Stimulated activated CD4-positive, alpha-beta T cell treated with anti-CD3 and anti-CD28 coated beads, Interleukin-2, amount 100 ng/mL, for 48 hours (primary cell): ENCODE measurements at places on chromosomes 6 and 20.

GRCh38 chr6:41921712-41921998, 356 bp downstream of the BYSL start:
- DNase-seq: no peak

- DNase-seq: no peak
These were observed 40.5 kb downstream of the TGM6 start for GRCh38 chr20:2421247-2421646.

DNA sequence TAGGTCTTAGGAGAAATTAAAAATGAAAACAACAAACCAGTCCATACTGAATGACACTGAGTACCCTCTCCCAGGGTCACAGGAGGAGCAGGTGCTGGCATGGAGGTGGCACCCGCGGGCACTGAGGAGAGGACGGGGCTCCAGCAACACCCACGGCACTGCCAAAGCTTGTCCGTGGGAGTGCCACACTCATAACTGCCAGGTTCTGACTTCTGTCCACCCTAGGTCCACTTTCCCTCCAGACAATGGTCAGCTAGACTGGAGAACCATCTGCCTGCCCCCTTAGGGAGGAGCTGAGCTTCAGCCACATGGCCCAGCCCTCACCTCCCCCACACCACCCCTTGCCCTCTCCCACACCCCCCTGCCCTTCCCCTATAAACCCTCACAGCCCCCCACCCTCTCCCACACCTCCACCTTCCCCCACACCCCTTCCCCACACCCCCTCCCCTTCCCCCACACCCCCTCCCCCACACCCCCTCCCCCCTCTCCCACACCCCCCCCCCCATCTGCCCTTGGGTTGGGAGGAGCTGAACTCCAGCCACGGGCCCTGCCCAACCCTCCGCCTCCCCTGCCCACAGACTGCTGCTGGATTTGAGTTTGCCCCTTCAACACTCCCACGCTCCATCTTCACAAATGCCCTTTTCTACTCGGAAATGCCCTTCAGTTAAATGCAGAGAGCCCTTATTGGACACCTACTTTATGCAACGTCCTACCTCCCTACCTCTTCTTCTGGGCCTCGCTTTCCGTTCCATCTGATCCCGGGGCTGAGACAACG, 129.6 kb downstream of the TAF4 start:
- DNase-seq: no peak

DNA sequence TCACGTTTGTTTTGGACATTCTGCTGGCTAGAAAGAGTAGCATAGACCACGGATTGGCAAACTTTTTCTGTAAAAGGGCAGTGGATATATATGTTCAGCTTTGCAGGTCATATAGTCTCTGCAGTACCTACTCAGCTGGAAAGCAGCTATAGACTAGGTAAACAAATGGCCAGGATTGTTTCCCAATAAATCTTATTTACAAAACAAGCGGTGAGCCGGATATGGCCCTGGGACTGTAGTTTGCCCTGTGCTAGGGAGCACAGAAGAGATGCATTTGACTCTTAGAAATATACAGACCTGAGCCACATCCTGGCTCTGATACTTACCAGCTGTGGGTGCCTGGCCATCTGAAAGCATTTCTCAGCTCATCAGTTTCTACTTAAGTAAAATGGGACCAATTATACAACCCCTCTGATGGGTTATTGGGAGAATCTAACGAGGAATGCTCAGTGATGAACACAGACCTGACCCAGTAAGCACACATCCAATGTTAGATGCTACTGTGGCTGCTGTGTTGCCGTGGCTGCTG, 120.7 kb downstream of the TSHZ2 start:
- no peak for DNase-seq

GRCh38 chr6:169885131-169885530, 133.7 kb downstream of the ERMARD start:
- no peak for DNase-seq

- no peak for DNase-seq
These were observed 95.7 kb downstream of the COL21A1 start for GRCh38 chr6:56151609-56152224.

- no peak for DNase-seq
These were observed 133.9 kb downstream of the KCNQ5 start for GRCh38 chr6:72755752-72756151.

- no peak for DNase-seq
These were observed 159.1 kb downstream of the QKI start for GRCh38 chr6:163573503-163574179.

DNA sequence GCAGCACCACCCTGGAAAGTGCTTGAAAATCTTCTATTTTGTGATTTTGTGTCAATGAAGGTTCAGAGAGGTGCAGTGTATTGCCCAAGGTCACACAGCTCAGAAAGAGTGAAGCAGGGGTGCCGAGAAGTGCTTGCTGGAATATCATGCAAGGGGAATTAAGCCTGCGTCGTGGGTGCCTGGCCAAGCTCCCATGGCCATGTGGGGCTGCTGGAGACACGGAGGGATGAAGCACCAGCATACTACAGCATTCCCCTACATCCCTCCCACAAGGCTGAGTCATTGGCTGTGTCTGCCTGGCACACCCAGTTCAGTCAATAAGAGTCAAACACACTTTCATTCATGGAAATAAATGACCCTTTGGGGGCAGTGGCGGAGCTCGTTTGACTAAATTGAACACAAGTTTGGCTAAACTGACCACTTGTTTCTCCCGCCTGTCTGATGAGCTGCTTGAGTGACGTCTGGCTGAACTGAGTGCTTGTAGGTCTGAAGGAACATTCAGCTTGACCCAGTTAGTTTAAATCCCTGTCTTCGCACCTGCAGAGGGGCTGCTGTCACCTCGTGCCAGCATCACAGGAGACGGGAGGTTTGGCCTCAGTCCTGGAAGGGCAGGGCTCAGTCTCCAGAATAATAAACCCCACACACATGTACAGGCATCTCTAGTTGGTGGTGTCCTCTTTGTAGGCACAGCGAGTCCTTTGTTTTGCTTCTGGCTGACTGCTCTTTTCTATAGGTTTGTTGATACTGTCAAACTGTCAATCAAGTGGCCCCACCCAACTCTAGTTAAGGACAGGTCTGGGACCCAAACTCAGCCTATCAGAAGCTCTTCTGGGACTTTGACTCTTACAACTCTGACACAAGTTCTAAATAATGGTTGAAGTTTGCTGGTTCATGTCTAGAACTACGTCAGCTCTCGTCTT, 8.4 kb upstream of the TGM2 start:
- DNase-seq: no peak

DNA sequence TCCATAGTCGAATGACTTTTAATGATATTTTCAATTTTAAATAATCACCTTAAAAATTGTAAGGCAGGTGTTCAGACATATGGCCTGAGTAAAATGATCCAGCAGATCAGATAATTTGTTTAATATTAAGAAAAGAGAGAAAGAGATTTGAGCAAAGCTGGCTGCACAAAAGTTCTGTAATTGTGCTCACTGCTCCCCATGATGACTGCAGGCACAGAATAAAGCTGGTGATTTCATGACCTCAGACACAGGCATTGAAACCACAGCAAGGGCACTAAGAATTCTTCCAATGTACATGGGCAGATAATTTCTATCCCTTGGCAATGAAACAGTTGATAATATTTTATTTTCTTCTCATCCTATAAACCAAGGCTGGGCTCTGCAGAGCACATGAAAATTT, 553.1 kb downstream of the NKAIN2 start:
- no peak for DNase-seq

DNA sequence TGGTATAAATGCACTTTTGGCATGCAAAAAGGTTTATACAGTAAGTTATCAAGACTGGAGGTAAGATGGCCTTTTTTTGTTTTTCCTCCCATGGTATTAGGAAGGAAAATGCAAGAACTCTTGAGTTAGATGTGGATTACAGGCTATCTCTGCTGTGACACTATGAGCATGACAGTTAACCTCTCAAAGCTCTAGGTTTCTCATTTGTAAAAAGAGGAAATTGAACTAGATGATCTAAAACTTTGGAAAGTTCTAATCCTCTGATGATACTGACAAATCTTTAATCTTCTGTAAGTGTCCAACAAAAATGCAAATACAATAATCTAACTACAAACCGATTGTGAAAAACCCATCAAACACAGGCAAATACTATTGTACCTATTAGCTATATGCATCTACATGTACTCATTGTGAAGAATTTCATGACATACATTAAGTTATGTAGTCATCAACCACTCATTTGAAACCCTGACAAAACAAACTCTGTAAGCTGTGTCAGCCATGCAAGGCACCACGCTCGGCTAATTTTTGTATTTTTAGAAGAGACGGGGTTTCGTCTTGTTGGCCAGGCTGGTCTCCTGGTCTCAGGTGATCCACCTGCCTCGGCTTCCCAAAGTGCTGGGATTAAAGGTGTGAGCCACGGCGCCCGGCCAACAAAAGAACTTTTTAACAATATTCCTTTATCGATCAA, 4.2 kb downstream of the CDK19 start:
- DNase-seq: no peak

DNA sequence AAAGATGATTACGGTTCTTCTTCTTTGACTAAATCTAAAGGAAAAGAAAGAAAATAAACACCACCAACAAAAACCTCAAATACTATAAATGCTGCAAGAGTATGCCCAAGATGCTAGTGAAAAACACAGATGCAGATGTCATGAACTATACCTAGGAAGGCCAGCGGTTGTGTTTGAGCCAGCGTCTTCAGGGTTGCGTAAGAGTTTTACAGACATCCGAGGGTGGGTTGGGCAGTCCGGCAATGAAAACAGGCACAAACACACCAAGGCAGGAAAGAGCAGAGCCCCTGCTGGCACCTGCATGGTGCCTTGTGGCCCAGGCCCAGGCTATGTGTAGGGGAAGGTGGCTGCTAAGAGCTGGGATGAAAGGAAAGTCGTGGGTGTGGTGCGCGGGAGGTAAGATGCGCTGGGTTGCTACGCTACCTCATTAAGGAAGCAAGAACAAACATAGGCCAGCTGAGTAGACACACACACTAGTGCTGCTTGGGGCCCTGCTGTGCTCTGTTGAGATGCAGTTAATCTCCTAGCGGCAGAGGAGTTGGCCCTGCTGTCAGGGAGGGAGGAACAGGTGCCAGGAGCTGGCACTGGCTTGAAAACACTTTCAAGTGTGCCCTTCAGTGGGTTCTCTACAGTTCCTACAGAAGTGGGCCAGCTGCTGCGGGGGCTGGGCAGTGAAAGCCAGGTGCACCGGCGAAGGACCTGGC, 170.2 kb upstream of the PLN start:
- DNase-seq: no peak

- no peak for DNase-seq
These were observed 212.7 kb downstream of the PTPRK start for GRCh38 chr6:128307671-128308070.

DNA sequence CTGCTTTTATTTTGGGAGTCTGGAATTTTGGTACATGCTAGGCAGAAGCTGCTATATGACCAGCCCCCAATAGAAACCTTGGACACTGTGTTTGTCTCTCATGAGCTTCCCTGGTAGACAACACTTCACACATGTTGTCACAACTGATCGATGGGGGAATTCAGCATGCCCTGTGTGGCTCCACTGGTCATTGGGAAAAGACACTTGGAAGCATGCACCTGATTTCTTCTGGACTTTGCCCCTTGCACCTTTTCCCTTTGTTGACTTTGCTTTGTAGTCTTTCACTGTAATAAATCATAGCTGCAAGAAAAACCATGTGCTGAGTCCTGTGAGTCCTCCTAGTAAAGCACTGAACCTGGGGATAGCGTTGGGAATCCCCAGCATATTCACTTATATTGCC, 7.9 kb upstream of the WFDC10A start:
- DNase-seq: no peak

DNA sequence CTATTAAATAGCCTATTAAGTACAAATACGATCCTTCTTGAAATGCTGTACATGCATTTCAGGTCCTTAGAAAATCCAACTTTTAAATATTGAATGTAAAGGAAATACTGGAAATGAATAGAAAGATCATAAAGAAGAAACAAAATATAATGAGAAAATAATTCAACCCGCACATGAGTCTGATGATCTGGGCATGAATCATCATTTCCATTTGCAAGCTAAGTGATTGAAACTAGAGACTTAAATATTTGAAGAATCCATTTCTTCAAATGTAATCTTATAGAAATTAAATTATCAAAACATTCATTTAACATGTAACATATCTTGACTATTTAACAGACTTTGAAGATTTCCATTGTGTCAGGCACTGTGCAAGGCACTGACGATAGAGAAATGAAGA, 977.0 kb downstream of the TFAP2A start:
- DNase-seq: no peak

DNA sequence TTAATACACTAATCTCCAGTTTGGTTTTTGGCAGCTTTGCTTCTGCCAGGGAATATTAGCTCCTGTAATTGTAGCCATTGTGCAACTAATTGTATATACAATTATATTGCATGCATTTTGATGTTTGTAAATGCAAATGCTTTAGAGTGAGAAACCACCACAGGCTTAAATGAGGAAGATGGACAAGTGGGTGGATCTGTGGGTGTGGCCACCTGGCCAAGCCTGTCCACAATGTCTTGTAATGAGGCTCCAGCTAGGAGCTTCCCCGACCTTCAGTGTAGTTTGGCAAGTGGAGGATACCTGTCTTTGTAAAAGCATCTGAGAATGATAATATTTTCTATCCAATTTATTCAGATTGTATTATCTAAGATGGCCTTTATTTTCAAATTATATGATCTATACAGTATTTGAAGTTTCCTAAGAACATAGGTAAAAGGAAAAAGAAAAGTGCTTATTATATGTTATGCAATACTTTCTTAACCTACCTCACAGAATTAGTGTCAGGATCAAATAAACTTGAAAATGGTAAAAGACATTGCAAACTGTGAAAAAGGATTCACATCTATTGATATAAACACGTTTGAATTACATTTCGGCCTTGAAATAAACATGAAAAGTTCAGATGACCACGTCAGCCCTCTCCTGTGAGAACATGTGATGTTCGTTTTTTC, 49.3 kb upstream of the ARID1B start:
- no peak for DNase-seq

DNA sequence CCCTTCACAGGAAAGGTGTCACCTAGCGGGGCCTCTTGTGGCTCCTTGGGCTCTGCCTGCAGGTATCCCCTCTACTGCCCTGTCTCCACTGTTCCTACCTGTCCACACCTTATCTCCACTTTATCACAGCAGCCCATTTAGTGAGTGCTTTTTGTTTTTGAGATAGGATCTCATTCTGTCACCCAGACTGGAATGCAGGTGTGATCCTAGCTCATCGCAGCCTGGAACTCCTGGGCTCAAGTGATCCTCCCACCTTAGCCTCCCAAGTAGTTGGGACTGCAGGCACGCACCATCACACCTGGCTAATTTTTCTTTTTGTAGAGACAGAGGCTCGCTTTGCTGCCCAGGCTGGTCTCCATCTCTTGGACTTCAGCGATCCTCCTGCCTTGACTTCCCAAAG, 48.0 kb downstream of the BCAS4 start:
- DNase-seq: no peak
